ENCODE measurements at places on chromosomes 2 and 18. TPM values are rescaled to one million over a fixed set of nuclear protein-coding genes. Genes with fewer than 3 reads are reported as not detected.

DNA sequence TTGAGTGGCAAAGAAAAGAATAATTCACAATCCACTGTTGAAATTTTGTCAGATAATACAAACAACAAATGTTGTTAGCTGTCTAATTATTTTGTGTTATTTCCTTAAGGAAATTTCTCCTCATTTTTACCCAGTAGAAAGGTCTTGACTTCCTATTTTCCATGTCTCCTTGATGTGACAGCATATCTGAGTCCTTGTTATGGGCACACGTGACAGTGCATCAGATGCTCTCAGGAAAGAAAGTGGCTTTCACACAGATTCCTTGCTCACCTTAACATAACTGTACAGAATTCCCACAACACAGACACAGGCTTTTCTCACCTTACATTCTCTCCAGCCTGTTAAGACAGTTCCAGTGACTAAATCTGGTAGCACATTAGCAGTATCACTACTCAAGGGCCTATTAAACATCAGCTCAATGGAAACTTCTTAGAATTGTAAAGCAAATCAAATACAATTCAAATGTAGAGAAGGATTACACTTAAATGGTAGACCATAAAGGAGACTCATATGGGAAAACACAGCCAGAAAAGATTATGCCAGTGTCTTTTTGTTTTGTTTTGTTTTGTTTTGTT, 30.2 kb upstream of the GPR55 start:
- no peak for DNase-seq

DNA sequence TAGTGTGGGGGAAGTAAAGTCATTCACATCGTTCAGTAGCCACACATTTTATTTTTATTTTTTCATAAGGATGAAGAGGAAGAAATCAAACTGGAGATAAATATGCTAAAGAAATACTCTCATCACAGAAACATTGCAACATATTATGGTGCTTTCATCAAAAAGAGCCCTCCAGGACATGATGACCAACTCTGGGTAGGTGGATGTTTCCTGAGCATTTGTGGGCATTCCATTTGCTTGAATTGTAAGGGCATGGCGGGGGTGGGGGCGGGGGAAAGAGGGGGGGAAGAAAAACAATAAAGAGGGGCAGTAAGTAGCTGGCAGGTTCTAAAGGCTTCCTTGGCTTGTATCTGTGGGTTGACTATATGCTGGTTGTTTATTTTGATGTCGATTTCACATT, 126.4 kb downstream of the MAP4K4 start:
- DNase-seq = no peak

DNA sequence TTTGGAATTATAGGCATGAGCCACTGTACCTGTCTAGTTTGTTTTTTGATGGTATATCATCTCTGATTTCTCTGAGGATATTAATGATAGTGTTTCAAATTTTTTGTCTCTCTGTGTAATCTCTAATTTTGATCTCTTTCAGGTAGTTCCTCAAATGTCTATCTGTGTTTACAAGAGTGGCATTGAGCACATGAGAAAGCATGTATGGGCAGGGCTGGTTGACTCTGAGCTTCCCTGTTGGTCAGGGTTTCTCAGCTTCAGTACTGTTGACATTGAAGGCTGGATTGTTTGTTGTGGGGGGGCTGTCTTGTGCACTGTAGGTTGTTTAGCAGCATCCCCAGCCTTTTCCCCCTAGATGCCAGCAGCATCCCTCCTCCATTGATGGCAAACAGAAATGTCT, 79.9 kb downstream of the TMEM247 start:
- no peak for DNase-seq

REEP1 gene
- 2.2 TPM for total RNA-seq

- DNase-seq = no peak
These were observed 113.8 kb upstream of the THSD7B start for GRCh38 chr2:136651456-136652010.

CHRND gene
- not detected for total RNA-seq

DNA sequence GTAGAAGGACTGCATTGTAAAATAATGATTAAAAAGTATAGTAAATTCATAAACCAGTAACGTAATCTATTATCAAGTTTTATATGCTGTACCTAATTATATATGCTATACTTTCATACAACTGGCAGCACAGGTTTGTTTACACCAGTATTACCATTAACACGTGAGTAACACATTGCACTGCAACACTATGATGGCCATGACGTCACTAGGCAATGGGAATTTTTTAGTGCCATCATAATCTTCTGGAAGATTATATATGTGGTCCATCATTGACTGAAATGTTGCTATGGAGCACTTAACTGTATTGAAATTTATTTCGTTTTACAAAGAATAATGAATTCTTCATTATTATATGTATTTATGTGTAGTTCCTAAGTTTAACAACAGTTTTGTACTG, 45.9 kb downstream of the FAM171B start:
- DNase-seq = no peak

EPG5 gene
- total RNA-seq = 46.6 TPM

DNA sequence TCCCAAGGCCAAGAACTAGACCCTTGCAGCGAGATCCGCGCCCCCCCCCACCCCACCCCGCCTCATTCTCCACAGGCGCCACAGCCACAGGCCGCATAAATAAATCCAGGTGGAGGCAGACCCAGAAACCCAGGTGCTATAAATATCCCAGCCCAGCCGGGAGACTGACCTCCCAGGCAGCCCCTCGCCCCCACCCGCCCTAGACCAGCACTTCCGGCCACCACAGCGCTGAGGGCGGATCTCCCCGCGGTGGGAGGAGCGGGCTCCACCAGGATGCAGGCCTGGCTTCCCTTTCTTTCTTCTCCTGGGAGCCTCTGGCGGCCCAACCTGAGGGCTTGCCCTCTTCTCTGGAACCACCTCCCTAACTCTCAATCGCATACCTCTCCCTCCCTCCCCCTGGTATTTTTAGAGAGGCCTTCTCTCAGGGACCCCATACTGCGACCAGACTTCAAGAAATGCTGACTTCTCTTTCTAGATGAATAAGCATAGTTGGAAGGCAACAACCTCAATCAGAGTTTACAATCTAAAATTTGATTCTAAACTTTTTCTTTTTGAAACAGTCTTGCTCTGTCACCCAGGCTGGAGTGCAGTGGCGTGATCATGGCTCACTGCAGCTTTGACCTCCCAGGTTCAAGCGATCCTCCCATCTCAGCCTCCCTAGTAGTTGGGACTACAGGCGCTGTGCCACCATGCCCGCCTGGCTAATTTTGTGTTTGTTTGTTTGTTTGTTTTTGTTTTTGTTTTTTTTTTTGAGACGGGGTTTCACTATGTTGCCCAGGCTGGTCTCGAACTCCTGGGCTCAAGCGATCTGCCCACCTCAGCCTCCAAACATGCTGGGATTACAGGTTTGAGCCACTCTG, 55.0 kb downstream of the PKDCC start:
- peak; percentile 41 for DNase-seq

- DNase-seq = no peak
These were observed 369.7 kb upstream of the TRIB2 start for GRCh38 chr2:12347066-12347493.

TOGARAM2 gene
- total RNA-seq = 5.2 TPM

DNA sequence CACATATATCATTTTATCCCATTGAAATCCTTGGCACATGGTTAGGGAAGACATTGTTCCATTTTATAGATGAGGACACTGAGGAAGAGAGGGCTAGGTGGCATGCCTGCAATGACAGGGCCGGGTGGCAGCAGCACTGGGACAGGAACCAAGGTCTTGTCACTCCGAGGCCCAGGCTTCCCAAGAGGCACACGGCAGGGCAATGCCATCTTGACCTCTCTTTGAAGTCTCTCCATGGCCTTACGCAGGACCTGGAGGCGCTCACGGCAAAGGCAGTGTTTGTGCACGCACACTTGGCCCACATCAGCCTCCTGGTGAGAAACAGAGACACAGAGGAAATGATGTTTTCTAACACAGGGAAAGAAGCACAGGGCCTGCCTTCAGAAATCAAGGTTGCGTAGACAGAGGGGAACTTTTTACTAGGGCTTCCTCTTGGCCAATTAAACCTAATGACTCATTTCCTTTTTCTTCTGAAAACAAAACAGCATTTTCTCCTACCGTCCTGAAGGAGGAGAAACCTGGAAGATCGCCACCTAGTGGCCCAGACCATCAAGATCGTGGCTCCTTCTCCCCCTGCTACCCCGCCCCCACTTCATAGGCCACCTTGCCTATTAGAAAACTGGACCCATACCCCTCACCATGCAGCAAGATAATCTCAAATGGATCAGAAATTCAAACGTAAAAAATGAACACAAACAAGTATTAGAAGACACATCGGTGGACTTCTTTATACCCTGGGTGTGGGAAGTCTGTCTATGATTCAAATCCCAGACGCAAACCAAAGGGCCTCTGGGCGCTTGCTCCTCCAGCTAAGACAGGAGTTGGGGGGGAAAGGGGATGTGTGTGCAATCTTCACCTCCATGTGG, 74.6 kb upstream of the SP3 start:
- DNase-seq = peak; percentile 55

FKBP1B gene
- total RNA-seq = 2.6 TPM
